Parietal lobe (tissue), 2 donors: ENCODE measurements at places on chromosomes 11 and 22. TPM values are rescaled to one million over a fixed set of nuclear protein-coding genes. Genes with fewer than 3 reads are reported as not detected.

Gene OR8D4
- not detected for total RNA-seq

Gene OR4D5
- total RNA-seq, result not detected

Gene GRAMD1B
- total RNA-seq, result 94.8 TPM

Gene SERPIND1
- total RNA-seq, result 1.3 TPM

Gene BATF2
- total RNA-seq, result not detected

Gene ENTHD1
- not detected for total RNA-seq
